ENCODE measurements at places on chromosomes 3 and 15.

DNA sequence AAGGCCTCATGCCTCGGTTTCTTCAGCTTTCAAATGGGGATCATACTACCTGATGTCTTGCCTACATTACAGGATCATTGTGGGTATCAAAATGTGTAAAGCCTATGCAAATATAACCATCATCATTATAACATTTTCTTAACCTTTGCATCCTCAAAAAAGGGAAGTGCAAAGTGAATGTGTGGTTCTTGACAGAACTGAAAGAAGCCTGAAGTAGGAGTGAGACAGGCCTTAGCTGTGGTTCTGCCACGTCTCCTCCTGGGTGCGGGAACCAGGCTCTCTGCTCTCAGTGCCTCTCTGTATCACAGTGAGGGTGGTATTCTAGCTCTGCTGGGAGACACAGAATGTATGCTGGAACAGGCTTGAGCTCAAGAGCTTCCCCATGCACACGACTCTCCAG, 316.9 kb upstream of the ICE2 start:
- no peak for DNase-seq

- no peak for DNase-seq
These were observed 44.6 kb downstream of the EOMES start for GRCh38 chr3:27677565-27677964.

- DNase-seq: no peak
These were observed at the start of gene FOXB1 for GRCh38 chr15:60004009-60004845. Gene FOXB1, plus strand, starts transcription at chr15:60004311. Its CDS starts 653 bp downstream, at chr15:60004964.

DNA sequence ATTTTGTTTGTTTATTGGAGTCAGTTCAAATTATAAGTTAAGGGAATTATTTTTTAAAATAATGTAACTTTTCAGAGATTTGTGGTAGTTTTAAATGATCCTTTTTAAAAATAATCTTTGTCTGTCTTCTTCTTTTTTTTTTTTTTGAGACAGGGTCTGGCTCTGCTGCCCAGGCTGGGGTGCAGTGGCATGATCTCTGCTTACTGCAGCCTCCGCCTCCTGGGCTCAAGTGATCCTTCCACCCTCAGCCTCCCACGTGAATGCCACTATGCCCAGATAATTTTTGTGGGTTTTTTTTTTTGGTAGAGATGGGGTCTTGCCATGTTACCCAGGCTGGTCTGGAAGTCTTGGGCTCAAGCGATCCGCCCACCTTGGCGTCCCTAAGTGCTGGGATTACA, 12.6 kb downstream of the FNDC3B start:
- DNase-seq: no peak

- no peak for DNase-seq
These were observed 1.2 kb downstream of the TBL1XR1 start for GRCh38 chr3:177196008-177196455.

DNA sequence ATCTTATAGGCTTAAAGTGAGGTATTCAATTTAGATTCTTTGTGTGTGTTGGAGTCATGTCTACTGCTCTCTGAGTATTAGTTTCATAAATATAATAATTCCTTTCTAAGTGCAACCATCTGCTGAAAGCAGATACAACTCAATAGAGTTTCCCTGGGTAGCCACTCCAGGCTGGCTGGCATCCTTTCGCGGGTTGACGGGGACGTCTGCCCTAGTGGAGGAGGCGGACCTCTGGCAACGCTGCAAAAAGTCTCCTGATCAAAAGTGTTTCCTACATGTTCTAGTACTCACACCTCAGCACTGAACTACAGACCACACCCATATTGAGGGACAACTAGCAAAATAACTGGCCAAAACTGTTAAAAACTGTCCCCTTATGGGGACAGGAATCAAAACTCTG, 2.5 kb downstream of the MOBP start:
- no peak for DNase-seq

DNA sequence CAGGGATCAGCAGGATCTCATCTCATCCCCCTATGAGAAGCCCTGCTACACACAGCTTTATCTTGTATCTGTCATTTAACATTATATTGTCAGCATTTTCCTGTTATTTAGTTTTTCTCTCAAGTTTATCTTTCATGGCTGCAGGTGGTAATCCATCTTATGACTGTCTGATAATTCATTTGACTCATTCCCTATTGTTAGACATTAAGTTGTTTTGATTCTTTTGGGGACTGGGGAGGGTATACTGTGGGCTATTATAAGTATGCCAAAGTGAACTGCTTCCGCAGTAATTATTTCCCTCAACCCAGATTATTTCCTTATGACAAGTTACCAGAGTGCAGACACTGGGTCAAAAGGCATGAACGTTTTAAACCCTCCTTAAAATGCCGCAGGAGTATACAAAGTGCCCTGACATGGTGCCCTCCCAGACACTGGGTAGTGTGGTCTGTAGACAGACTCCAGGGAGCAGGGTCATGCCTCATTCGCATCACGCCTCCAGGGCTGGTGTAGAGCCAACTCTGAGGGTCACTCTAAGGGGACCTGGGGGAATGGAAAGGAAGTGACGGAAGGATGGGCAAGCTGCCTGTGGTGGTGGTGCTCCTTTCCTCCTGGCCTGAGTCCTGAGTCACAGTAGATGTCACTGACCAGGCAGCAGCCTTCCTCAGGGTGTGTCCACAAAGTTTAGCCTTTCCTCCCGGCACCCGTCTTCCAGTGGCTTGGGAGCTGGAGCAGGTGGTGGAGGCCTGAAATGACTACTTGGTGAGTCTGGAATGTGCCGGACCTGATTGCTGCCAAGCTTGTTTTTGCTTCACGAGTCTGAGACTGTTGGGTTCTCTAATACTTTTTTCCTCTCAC, 11.6 kb downstream of the GPR160 start:
- no peak for DNase-seq

All from HAP-1 (cell line).